ENCODE measurements at places on chromosomes 6 and 20. TPM values are rescaled to one million over a fixed set of nuclear protein-coding genes. Genes with fewer than 3 reads are reported as not detected.

Gene KHDC1L
- not detected for total RNA-seq

Gene MLIP
- total RNA-seq, result 186 TPM

DNA sequence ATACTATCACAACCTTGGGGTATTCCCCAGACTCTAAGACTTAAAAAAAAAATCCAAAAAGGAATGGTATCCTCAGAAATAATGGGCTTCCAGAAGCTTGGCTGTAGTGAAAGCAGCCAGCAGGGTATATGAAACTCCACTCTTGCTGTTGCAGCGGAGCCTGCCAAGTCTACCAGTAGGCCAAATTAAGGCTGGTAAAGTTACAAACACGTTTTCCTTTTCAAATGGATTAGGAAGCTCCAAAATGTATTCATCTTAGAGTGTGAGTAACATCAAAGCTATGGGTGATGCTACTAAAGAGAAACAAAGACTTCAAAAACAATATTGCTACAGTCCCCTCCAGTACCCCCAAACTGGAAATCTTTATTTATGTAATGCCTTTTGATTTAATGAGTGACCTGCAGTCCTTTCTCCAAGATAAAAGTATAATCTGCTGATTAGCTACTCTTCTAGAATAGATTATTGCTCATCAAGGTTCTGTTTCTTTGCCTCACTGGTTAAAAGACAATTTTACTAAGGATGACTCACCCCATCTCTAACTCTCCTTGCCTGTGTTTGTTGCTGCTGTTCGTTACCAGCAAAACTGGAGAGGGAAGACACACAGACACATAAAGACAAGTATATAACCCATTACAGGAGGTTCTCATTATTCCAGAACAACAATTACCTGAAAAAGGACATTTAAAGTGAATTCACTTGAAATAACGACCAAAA is 84.9 kb downstream of the BTBD9 start:
- DNase-seq, result no peak

DNA sequence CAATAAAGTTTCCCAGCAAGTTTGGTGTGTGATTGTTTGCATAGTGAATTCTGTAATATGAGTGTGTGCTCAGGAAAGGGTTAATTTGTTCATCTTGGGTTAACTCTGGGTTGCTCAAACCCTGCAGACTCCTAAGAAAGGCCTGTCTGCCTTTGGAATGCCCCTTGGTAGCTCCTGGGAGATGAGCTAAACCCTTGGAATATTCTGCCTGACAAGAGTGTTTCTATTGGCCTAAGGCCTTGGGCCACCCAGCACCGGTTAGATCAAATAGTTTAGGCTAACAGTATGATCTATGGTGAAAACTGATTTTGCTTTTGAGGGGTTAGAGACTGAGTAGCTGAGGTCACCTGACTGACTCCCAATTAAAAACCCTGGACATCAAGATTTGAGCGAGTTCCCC is 248.3 kb downstream of the GRM1 start:
- DNase-seq, result no peak

DNA sequence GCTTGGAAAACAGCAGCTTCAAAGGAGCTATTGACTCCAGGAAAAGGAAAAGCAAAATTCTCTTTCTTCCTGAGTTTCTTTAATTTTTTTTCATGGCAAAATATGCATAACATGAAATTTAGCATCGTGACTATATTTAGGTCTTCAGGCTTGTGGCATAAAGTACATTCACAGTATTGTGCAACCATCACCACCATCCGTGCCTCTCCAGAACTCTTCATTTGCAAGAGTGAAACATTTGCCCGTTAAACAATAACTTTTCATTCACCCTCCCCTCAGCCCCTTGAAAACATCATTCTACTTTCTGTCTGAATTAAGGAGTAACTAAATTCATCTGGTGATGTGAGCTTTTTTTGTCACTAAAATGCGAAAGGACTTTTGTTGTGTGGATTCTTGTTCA is 251.7 kb downstream of the PHACTR1 start:
- DNase-seq, result no peak

GRCh38 chr20:64168381-64169090 is 4.3 kb downstream of the MYT1 start:
- no peak for DNase-seq
